ENCODE measurements at places on chromosomes 13 and 19.

DNA sequence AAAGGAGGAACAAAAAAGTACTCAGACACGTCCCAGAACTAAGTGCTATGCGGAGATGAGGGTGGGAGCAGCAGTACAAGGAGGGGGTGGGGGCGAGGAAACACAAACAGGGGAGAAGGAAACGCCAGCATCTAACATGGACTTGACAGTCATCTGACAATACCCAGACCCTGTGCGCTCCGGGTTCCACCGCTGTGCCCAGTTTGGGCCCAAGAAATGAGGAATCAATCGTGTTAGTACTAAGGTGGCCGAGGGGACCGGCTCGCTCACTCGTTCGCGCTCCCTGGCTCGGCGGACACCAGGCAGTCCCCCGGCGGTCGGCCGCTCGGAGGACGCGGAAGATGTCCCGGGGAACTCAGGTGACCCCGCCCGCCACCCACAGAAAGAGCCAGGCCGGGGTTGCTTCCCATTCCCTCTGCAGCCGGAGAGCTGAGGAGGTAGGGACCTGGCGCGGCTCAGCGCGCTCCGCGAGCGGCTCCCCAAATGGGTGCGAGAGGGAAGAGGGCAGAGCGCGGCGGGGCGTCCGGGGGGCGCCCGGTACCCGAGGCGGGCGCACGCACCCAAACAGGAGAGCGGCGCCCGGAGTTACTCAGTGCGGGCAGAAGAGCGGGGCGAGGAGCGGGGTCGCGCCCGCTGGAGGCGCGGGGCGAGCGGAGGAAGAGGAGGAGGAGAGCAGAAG, 616 bp downstream of the TSHZ3 start:
- DNase-seq = no peak

GRCh38 chr13:99380921-99381645, 73.9 kb upstream of the GPR183 start:
- DNase-seq = no peak

GRCh38 chr19:2858864-2859263, 8.3 kb upstream of the ZNF556 start:
- DNase-seq = no peak

GRCh38 chr19:39150807-39151600, 25.4 kb downstream of the PAK4 start:
- no peak for DNase-seq

DNA sequence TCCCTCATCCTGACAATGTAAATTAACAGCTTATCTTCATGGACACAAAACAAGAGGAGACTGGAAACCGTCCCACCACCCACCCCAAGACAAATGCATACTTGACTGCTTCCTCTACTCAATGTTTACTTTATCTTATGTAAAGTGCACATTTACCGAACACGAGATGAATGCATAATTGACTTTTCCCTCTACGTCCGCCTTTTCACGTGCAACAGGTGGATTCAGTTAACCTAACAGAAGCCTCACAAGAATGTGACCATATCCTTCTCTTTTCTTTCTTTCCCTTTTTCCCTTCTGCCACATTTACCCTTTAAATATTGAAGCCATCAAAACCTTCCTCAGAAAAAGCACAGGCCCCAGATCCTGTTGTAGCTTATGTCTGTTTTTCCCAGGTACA, 468.0 kb downstream of the UQCRFS1 start:
- no peak for DNase-seq

- DNase-seq = no peak
Observed at GRCh38 chr13:99031832-99032231, 54.0 kb upstream of the DOCK9 start.

GRCh38 chr13:82698383-82698782, 1183.9 kb downstream of the SLITRK1 start:
- no peak for DNase-seq

DNA sequence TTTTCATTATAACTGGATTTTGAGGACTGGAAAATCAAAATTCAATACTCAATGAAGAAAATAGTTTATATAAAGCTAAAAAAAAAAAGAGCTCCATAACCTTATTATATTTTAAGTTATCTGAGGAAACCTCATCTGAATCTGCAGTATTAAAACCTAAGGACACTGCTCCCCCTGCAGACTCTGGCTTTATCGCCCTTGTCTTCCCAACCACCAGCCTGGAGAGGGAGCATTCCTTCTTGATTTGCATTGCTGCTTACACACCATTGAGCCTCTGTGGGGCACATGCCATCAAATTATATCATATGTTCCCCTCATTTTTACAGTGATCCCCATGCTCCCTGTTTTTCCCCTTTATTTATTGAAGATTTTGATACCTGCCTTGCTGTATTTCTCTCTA, 871.4 kb upstream of the GPC6 start:
- DNase-seq = no peak

- no peak for DNase-seq
Observed at GRCh38 chr19:20669263-20669662, 7.9 kb upstream of the ZNF626 start.

- no peak for DNase-seq
Observed at GRCh38 chr13:109665781-109666249, 120.6 kb downstream of the IRS2 start.

DNA sequence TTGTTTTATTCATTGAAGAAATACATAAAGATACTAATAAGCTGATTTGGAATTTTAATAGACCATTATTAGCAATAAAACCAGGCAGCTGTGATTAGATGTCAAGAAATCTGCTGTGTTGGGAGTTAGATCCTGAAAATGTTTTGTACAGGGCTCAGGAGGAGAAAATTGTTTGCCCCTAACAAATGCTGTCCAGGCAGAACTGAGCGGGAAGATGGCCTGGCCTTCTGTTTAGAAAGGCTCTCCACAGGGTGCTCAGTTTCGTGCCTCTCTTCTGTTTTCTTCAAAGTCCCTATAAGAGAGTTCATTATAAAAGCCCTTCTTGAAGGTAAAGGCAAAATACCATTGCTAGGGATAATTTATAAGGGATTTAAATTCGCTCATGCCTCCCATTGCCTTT, 64.1 kb downstream of the ERCC5 start:
- no peak for DNase-seq

GRCh38 chr19:3645726-3646125, 19.1 kb upstream of the CACTIN start:
- DNase-seq = no peak

DNA sequence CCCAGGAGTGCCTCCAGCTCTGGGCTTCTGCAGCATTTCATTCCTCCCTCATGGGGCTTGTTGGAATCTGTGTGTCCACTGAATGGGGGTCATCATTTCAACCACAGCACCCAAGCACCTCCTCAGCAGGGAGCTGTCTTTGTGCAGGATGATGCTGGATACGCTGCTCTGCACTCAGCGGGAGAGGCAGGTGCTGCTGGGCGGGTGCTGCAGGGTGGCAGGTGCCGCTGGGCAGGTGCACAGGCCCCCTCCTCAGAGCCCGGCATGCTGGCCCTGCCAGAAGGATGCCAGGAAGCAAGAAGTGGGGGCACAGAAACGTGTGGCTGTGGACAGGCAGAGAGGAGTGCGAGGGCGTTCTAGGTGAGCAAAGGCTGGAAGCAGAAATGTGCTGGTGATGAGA, 121.8 kb upstream of the VSTM2B start:
- no peak for DNase-seq

DNA sequence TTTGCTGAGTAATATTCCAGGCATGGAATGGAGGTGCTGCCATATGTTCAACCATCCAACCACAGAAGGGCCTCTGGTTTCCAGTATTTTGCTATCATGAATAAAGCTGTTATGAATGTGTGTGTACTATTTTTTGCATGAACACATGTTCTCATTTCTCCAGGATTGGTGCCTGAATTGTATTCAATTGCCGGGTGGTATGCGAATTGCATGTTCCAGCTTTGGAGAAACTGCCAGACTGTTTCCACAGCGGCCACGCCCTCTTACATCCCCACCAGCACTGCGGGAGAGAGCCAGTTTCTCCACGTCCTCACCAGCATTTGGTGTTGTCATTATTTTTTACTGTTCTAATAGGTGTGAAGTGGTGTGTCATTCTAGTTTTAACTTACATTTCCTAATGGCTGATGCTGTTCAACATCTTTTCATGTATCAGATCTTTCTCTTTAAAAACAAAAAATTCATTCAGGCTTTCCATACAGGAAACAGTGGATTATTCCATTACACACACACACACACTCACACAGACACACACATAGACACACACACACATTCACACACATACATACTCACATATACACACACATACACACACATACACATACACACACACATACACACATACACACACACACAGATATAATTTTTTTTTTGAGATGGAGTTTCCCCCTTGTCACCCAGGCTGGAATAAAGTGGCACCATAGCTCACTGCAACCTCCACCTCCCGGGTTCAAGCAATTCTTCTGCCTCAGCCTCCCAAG, 154.1 kb downstream of the PTPRS start:
- DNase-seq = no peak

- DNase-seq = peak; percentile 50
Observed at GRCh38 chr19:2648528-2648937, 54.0 kb downstream of the GNG7 start.

DNA sequence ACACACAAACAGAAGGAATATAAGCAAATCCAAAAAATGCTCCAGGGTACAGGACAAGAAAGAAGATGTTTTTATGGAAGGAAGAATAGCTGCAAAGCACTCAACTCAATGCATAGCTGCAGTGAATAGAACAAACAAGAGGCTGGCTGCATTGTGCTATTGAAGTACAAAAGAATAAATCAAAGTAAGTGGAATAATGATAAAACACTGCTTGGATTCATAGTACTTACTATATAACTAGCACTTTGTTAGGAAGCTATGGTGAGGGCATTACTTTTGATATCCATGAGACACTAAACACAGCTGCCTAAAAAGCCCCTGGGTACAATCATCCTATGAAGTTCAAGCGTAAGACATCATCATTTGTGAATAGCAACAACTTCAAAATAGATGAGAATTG, 350.1 kb downstream of the PCDH9 start:
- no peak for DNase-seq

GRCh38 chr19:58361900-58362271, 665 bp downstream of the ZNF497 start:
- no peak for DNase-seq
